ENCODE measurements at places on chromosomes 2 and 18.

GRCh38 chr18:73479477-73479876, 611.7 kb upstream of the NETO1 start:
- DNase-seq, result no peak

- peak; percentile 59 for DNase-seq
These were observed 59.3 kb downstream of the EMILIN2 start for GRCh38 chr18:2905854-2906703.

DNA sequence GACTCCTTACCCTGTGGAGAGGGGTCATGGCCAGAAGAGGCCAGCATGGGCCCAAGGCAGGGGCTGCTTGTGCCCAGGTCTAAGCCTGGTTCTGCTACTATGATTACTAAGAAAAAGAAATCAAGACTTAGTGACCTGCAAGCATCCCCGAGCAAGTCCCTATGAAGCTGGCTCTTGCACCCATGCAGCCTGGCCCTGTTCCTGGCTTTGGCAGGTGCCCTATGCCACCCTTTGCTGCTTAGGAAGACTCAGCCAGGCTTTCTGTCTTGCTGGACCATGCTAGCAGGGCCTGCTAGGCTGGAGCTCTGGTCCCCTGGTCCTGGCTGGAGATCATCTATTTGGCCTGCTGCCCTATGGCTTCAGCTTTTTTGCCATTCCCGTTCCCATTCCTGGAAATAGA, 309.4 kb upstream of the EPAS1 start:
- no peak for DNase-seq

DNA sequence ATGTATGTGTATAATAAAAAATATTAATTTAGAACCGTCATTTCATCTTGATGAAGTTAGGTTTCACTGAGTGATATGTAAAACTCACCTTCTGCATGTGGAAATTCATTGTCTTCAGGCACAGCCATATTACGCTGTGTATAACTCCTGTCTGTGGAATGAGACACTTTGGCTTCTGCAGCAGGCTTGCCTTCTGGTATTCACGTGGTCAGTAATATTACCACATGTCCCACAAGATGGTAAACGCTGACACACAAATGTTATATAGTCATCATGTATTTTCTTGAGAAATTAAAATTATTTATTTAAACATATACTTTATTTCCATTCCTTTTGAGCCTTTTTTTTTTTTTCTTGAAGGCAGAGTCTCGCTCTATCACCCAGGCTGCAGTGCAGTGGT, 25.1 kb upstream of the AAK1 start:
- no peak for DNase-seq

- no peak for DNase-seq
These were observed 66.6 kb downstream of the MTCL1 start for GRCh38 chr18:8771930-8772329.

DNA sequence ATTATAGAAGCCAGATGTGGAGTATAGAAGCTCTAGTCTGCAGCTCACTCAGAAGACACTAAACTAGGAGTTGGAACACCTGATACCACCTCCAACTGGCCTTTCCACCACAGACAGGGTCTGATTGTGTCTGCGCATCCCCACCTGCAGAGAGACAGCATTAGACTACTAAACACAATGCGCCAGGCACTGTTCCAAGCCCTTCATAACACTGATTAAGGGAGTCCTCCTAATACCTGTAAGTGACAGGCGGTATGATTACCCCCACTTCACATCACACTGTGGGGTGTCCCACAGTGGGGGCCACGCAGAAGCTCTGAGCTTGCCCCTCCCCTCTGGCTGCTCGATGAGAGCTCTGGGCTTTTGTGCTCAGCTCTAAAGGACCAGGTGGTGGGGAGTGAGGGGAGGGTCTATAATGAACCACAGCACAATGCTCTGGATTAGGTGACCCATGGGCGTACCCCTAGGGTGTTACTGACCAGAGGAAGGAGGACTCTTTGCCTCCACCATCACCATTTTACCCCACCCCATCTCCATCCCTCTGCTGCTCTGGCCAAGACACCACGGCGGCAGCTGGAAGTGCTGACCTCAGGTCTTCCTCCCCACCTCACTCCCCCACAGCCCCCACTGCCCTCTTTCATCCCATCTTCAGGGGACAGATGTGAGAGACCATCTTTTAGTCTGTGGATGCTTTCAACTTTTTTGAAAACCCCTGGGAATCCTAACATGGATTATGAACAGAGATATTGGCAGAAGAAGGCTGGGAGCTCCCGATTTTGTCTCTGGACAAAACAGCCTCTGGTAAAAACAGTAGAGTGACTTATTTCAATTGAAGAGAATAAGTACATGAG, 145.1 kb downstream of the GFPT1 start:
- DNase-seq, result no peak

DNA sequence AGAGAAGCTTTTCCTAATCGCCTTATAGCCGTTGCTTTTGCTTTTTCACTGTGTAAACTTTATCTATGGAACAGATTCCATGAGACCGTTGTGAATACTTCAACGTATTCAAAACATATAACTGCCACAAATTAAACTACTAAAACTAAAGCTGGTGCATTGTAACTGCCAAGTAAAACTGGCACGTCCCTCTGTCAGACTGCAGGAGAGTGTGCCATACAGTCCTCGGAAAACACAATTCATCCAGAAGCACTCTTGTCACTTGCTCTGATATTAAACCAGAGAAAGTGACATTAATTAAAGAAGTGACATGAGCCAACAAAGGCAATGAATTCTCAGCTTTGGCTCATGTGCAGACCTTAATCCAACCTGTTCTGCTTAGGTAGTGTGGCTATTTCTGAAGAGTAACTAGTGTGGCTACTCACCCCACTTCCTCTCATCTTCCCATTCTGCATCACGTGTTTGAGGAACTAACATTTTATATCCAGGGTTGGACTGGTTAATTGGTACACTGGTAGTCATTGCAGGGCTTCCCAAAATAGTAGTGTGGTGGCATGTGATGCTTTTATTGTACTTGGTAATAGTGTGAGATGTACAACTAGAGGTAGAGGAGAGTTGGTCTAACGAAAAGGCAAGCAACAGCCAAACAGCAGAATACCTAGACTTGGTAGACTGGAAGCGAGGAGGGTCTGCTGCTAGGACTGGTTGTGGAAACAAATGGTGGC, 9.7 kb downstream of the VRK2 start:
- DNase-seq, result no peak

GRCh38 chr2:113675875-113676274, 48.8 kb downstream of the RABL2A start:
- DNase-seq, result no peak

GRCh38 chr2:130834931-130835765, 1.6 kb upstream of the ARHGEF4 start:
- no peak for DNase-seq

DNA sequence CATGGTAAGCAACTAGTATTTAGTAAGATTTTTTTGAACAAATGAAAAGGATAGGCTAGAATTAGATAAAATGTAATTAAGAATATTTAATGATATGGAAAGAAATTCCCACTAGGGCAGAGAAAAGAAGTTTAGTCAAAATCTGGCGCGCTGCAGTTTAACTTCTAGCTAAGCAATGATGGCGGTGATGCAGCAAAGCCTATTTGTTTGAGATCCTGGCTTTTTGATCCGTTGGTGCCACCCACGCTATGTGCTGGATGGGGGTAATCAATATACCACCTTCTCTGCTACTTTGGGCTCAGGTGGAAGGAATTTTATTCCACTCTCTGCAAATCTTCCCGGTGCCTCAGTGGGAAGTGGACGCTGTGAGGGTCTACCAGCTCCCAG, 421 bp upstream of the FAM171B start:
- no peak for DNase-seq

DNA sequence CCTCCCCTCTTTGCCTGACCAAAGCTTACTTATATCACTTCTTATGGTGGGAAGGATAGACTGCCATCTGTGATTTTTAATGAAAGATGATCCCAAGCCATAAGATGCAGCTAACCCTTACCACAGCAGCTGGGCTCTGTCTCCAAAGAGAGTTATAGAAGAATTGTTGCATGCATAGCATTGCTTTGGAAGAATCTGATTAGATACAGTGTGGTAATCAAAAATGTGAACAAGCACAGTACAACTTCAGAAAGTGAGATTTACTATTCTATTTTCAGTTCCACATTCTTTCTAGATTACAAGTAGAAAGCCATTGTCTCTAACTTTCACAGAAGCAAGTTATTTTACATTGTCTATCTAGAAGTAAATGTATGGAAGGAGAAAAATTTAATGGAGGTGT, 129.0 kb upstream of the ACVR2A start:
- no peak for DNase-seq

DNA sequence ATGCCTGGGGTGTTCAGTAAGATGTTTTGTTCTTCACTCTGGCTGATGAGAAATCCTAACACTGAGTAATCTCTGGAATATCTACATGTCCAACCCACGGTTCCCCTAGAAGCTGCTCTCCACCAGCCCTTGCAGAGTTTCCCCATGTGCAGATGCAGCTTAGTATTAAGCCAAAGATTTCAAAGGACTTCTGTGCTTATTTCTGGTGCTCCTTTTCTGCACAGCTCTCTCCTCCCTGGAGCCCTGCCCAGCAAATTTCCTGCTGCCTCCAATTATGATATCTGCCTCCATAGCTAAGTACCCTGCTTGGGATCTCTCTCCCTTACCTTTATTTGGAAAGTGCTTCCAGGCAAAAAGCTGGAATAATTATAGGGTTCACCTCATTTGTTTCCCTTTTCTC, 949.3 kb downstream of the BCL11A start:
- DNase-seq, result no peak
